ENCODE measurements at places on chromosomes 1 and 21.

DNA sequence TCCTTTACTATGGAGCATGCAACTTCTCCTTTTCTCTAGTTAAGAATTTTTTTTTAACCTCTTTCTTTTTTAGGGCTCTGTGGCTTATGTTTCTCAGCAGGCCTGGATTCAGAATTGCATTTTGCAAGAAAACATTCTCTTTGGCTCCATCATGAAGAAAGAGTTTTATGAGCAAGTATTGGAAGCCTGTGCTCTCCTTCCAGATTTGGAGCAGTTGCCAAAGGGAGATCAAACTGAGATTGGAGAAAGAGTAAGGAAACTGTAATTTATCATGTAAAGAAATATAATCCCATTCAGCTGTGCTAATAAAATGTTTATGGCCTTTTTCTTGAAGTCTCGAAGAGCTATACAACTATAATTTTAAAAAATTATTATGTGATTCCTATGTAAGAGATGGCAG is 70.1 kb downstream of the HSPA13 start:
- DNase-seq, result no peak

- DNase-seq, result no peak
These were observed 16.2 kb upstream of the C2CD2 start for GRCh38 chr21:41970106-41970391.

GRCh38 chr1:160818207-160818937 is 22.4 kb downstream of the LY9 start:
- no peak for DNase-seq

- DNase-seq, result no peak
These were observed 975.6 kb downstream of the NCAM2 start for GRCh38 chr21:21973806-21974205.

DNA sequence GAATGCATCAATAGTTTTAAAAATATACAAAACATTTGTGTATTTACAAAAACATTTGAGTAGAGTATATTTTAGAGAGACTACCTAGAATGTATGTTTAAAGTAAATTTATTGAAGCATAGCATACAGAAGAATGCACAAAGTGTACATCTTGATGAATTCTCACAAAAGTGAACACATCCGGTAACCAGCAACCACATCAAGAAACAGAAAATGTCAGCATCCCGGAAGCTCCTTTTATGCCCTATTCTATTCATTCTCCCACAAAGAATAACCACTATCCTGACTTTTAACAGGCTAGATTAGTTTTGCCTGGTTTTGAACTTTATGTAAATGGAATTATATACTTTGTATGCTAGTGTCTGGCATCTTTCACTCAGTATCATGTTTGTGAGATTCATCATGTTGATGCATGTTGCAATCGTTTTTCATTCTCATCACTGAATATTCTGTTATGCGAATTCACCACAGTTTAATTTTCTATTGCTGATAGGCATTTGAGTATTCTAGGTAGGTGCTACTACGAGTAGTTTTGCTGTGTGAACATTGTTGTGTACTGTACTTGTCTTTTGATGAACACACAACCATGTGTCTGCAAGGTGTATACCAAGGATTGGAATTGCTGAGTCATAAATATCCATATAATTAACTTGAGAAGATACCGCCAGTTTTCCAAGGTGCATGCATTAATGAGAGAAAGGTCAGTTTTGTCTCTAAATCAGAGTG is 75.4 kb downstream of the CACHD1 start:
- no peak for DNase-seq

DNA sequence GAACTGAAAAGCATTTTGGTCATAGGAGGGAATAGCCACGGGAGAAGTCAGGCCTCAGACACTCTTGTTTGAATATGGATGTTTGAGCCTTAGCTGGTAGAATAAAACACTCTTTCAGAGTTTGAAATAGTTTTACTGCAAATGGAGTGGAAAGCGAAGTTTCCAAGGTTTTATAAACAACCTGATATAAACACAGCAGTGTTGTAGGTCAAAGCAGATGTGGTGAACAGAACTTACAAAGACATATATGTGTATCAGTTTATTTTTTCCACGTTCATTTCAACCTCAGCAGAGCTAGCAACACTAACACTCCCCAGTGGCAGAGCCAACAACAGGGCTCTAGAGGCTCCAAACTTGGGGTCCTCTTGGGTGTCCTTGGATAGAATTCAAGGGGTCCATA is 89.9 kb downstream of the WLS start:
- DNase-seq, result no peak

GRCh38 chr1:169465281-169465680 is 20.5 kb downstream of the SLC19A2 start:
- DNase-seq, result no peak

DNA sequence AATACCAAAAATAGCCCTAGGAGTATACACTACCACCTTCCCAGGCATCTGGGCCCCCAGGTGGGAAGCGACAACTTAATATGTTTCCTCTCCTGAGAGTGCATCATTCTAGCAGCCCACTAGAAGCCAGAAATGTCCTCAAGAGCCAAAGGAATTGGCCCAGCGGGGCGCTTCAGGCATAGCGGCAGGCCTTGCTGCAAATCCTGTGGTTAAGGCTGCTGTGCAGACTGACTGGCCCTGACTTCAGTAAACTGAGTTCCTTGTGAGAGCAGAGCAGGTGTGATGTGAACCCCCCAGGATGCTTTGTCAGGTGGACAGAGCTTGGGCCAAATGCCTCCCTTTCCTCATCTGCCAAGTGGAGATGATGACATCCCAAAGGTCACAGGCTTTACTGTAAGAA is 29.7 kb upstream of the LDLRAP1 start:
- DNase-seq, result no peak

DNA sequence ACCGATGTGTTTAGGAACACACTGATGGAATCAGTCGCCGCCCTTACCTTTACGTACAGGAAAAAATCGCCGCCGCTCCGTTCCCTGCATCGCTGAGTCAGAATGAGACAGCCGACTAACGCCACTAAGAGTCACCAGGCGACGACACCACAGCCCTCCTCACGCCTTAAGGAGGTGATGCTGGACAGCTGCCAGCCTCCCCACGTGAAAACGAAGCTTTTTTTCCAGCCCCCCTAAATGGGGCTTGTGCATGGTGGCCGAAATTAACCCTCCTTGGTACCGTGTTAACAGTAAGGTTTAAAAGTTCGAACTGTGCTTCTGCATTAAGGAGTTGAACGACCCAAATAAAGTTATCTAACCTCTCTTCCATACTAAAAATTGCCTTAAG is 511 bp downstream of the DNTTIP2 start:
- no peak for DNase-seq

- no peak for DNase-seq
These were observed 15.3 kb upstream of the PLA2G4A start for GRCh38 chr1:186813420-186813819.

- no peak for DNase-seq
These were observed 64.8 kb upstream of the ATP1A1 start for GRCh38 chr1:116308276-116308675.

DNA sequence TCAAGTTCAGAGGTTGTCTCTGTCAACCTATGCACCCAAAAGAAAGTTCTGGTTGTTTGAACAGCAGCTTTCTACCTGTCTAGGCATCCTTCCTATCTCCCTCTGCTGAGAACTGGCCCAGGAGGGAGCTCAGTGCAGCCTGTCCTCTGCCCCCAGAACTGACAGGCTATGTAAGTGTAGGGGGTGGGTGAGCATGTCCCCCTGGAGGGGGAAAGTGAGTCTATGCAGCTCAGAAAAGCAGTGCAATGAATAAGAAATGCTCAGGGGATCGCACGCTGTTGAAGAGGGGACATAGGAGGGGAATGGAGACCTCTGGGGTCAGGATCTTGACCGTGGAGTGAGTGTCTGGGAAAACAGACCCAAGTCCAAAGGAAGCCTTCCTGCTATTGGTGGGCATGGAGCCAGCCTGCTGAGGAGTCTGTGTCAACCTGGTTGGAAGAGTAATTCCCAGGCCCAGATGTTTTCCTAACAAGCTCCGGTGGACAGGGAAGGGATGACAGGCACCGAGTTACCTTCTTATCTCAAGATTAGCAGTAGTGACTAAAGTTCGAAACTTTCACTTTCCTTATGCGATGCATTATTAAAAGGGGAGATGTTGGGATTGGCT is 26.1 kb upstream of the FHAD1 start:
- DNase-seq, result no peak

DNA sequence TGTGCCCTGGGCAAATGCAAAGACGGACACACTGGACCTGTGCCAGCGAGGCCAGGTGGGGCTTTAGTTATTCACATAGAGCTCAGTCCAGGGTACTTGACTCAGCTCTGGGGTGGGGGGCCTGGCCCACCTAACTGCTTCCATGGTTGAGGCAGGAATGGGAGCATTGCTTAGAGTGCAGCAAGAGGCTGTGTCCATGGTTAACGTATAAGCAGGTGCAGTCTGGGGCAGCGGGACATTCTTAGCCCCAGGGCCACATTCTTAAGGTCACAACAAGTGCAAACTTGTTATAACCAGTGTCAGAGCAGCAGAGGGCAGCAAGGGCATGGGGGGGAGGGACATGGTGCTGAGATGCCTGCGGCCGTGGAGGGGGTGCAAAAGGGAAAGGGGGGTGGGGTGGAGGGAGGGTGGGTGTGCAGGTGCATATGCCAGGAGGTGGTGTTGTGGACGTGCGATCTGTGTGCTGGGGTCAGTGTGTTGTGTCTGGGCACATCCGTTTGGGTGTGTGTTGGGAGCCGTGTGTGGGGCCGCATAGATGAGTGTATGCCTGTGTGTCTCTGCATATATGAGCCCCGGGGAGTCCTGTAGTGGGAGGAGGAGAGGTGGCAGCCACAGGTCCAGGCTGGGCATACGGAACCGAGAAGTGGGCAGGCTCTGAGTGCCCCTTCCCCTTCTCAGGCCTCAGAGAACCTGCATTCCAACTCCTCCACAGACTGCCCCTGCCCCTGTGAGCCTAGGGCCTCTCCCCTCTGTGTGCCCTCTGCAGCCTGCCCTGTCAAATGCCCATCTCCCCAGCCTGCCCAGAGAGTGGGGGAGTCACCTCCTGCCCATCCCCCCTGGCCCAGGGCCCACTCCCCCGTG is 8.4 kb downstream of the KCNJ10 start:
- peak; percentile 67 for DNase-seq

DNA sequence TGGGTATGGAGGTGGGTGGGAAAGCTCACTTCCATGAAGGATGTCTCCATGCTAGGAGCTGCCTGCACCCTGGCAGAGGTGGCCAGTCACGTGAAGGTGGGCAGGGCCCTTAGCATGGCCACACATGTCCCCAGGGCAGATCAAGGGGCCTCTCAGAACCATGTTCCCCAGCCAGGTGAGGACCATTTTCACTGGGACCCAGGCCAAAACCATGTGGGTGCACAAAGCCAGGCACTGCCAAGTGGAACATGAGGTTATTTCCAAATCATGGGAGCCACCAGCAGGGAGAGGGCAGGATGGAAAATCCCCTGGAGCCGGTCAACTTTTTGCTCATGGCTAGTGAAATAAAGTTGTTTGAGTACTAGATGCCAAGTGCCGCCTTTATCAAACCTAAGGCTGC is 9.7 kb downstream of the ZNF692 start:
- no peak for DNase-seq

DNA sequence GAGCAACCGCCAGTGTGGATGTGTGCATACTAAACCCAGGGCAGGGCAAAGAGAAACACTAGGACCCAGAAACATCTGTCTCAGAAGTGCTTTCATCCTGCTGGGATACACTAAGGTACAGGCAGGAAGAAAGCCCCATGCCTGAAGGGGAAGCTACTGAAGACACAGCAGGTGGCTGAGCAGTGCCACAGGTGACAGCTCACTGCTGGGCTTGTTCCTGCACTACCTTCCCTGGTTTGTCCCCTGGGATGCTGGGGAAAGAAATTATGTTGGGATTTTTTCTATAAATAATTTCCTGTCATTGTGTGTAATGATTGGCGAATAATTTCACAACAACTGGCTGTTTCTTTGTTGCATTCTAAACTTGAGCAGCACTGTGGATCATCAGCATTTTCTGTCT is 245.3 kb upstream of the RAB4A start:
- no peak for DNase-seq

GRCh38 chr21:22421416-22422180 is 1423.4 kb downstream of the NCAM2 start:
- no peak for DNase-seq

- no peak for DNase-seq
These were observed 128.9 kb upstream of the FAM78B start for GRCh38 chr1:166295656-166296055.

DNA sequence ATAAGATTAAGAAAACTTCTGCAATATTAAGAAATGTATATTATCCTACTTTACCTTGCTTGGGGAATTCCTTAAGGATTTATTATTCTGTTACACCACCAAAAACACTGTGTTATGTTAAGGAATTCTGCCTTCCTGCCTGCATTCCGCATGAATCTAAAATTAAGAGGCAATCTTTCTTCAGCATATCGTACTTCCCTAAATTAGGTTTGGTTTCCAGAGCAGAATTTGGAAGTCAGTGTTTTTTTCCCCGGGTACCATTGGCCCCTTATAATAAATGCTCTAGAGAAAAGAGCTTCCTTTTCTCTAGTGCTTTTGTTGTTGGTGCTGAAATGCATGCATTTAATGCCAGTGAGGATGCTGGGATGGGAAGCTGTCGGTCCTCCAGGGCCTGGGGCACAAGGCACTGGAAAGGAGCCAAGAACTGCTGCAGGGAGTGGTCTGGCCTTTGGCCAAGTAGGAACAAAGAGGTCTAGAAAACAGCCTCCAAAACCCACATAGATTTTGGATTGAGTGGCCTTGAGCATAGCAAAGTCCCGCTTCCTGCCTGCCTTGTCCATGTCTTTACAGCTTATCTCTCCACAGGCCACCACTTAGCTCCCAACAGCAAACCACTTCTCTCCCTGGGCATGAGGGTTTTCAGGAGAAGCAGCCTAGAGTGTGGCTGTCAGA is 69.9 kb downstream of the RRAGC start:
- DNase-seq, result peak; percentile 72

DNA sequence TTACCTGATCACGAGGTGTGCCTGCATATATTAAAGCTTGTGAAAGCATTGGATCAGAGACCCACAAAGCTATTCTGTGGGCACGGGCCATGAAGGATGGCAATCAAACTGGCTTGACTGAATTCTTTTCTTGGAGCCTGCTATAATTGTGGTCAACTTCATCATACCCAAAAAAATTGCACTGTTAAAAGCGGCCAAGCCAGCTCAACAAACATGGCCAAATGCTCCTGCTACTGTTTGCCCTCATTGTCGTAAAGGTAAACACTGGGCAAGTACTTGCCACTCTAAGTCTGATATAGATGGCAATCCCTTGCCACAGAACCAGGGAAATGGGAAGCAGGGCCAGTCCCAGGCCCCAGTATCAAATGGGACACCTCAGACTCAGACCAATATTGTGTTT is 6.6 kb upstream of the GSTM5 start:
- DNase-seq, result no peak

- DNase-seq, result no peak
These were observed 857.0 kb downstream of the LTN1 start for GRCh38 chr21:28135646-28136045.

- no peak for DNase-seq
These were observed 35.6 kb upstream of the WASF2 start for GRCh38 chr1:27525296-27526272.

DNA sequence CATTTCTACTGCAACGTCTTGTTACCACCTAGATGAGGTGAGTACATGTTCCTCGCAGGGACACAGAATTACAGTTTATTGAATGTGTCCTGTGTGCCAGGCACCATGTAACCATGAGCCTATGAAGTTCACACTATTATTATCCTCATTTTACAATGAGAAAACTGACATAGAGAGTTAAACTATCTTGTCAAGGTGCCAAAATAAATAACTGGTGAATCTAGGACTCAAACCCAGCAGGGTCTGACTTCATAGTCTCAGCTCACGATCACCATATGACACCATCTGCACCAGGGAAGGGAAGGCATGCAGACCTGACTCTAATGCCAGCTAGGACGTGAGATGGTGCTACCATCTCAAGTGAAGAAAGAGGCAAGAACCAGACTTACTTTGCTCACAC is 2.4 kb downstream of the SELE start:
- DNase-seq, result no peak

- no peak for DNase-seq
These were observed 26.3 kb downstream of the ADAMTS1 start for GRCh38 chr21:26818906-26819305.
